ENCODE measurements at places on chromosomes 3 and 15.
A peak's percentile ranks its signal among the peaks of the same experiment; 100 is the strongest.

GRCh38 chr15:31328428-31328968 lies 1.9 kb downstream of the KLF13 start:
- no peak for DNase-seq

DNA sequence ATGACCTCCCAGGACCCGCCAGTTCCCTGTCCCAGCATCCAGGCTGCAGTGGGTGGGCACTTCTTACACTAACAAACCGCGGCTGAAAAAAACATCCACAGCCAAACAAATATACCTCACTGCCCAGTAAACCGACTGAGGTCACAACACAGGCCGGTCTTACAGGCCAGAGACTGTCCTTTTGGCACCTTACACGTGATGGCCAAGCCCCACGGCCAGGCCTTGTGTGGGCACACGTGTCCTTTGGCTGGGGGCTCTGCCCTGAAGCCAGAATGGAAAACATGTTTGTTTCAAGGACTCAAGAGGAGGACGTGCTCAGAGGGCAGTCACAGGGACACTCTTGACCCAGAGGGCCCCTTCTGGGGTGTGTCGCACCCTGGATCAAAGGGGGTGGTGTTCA lies 9.8 kb downstream of the SLC38A3 start:
- DNase-seq: no peak

- DNase-seq: no peak
Observed at GRCh38 chr3:188854772-188855149, 317.0 kb upstream of the TPRG1 start.

- no peak for DNase-seq
Observed at GRCh38 chr15:44882499-44882968, 74.0 kb upstream of the TERB2 start.

DNA sequence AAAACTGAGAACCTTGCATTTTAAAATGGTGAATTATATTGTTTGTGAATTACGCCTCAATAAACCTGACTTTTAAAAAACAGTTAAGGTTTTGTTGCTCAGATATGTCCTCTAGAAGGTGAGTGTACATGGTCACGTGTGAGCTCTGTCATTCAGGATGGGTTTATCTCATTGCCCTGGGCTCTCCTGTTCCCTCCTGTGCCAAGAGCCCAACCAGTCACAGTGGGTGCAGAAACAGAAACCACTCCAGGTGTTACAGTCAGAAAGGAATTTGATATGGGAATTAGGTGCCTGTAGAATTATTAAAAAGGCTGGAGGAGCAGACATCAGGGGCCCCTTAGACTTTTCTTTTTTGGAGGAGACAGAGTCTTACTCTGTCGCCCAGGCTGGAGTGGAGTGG lies 196.4 kb downstream of the STT3B start:
- DNase-seq: no peak

DNA sequence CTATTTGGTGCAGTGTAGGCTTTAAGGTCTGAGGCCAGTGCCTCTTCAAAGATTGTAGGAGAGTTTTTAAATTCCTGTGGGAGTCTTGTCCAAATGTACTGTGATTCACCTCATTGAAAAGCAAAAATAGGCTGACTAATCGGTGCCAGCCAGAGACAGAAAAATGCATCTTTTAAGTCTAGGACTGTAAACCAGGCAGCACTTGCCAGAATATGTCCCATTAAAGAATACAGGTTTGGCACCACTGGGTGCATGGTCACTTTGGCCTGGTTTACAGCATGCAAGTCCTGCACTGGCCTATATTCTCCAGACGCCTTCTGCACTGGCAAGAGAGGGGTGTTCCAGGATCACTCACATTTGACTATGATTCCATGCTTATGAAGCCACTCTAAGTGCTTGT lies 20.3 kb upstream of the NOX5 start:
- peak; percentile 29 for DNase-seq

DNA sequence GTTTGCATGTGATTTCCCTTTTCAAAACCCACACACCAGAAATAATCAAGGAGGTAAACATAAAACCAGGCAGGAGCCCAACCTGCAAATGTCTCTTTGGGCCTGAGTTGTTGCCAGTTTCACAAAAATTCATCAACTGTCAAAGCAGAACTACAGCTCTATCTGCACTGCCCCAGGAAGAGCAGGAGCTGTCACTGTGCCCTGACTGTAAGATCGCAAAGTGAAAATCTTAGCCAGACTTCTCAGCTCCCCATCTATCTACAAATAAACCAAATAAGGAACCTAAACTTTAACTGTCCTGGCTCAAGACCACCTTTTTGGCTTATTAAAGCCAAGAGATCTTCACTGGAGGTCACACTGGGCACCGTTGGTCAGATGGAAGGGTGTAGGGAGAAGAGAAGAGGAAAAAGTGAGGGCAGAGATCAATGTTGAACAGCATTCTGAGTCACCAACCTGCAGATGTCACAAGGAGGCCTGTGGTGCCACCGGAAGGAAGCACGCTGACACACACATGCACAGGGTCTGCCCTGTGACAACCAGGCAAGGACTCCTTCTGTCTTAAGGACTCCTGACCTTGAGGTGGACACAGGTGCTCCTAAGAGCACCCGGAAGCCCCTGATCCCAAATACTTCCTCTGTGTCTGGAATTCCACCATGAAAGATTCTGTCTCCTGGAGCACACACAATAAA lies 58.7 kb downstream of the RPN1 start:
- no peak for DNase-seq

GRCh38 chr3:43949594-43949993 lies 258.9 kb downstream of the ABHD5 start:
- DNase-seq: no peak

DNA sequence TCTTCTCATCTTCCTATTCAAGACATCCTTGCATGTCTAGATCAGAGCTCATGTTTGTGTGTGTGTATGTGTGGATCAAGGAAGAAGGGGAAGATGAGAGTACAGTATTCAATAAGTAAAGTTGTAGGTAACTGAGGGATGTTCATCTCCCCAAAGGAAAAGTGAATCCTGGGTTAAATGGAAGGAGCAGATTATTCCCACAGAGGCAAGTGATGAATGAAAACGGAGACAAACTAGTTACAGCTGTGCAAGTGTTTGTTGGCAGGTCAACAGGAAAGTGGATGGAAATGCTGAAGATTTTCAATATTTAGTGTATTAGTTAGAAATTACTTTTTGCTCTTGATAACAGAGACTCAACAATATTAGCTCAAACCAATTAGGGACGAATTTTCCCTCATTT lies 84.2 kb upstream of the PDZRN3 start:
- DNase-seq: no peak

DNA sequence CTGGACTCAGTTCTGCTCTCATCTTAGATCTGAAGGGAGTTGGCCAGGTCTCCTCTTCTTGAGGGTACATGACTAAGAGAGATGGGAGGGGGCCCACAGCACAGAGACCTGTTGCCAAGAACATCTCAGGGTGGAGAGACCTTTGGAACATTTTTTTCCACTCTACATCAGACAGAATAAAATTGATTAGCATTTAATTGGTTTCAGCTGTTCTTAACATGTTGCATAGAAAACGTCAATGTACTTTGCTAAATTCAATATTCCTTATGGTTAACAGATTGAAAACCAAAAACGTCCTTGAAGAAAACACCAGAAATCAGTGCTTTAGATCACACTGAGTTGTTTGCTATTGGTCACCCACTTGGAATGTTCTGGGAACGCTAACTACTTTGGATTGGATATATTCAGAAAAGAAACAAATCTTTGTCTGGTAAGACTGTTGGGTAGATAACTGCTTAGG lies 36.4 kb upstream of the FSTL1 start:
- DNase-seq: no peak

- DNase-seq: no peak
Observed at GRCh38 chr3:94065819-94066480, 3.1 kb downstream of the NSUN3 start.

DNA sequence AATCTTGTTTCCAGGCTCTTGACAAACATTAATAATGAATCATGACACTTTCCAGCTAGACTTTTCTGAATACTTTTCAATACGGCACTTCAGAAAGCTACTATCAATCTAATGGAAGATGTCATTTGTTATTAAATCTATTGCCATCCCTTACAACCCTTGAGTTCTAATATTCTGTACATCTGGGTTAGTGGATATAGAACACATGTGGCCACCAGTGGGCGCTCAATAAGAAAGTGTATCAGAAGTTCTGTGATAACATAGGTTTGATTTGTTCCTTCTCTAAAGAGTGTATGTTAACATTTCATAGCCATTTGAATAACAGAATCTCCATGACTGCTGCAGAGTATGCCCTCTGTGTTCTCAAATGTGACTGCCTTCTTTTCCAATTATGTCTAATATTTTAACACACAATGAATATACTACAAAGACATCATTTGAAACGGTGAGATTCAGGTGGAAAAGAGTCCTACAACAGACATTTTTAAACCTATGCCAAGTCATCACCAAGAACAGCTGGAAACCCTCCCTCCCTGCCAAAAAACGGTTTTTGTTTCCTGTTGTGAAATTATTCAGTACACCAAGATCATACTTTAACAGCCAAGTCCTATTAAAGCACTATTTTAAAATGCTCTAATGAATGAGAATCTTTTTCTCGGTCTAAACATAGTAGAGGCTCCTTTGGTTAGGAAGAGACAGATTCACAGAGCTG lies 22.2 kb downstream of the ALDH1A2 start:
- no peak for DNase-seq

DNA sequence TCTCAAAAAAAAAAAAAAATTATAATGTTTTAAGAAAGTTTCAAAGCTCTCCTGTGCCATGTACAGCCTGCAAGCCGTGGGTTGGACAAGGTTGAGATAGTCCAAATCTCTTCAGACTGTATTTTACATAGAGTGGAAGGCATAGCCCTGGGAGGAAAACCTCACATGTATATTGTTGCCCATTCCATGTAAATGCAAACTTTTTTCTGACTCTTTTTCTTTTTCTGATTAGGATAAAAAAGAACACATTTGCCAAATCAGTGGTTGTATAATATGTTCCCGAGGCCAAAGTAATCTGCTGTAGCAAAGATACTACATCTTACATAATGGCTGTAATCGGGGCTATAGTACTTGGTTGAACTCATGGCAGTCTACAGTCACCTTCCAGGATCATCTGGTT lies 35.7 kb upstream of the UBL7 start:
- no peak for DNase-seq

GRCh38 chr3:151278230-151278629 lies at the start of gene P2RY14:
P2RY14 (minus strand) TSS chr3:151278542; CDS start chr3:151214316, 64,226 bp downstream.
- no peak for DNase-seq

DNA sequence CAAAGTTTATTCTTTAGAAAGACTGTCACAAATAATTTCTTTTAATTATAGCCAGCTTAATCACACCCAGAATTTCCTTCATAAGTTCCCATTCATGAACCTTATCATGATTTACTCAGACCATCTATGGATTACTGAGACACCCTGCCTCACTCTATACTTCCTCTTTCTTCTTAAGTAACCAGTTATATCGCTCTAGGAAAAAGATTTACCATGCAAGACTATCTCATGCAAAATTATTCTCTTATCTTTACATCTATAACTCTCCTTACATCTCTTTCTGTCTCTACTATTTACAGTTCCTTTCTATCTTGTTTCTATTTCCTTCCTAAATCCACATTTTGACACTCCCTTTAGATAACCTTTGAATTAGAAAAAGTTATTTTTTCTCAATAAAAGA lies 316.8 kb downstream of the POLQ start:
- no peak for DNase-seq

GRCh38 chr3:52896613-52897012 lies 735 bp downstream of the STIMATE start:
- no peak for DNase-seq

DNA sequence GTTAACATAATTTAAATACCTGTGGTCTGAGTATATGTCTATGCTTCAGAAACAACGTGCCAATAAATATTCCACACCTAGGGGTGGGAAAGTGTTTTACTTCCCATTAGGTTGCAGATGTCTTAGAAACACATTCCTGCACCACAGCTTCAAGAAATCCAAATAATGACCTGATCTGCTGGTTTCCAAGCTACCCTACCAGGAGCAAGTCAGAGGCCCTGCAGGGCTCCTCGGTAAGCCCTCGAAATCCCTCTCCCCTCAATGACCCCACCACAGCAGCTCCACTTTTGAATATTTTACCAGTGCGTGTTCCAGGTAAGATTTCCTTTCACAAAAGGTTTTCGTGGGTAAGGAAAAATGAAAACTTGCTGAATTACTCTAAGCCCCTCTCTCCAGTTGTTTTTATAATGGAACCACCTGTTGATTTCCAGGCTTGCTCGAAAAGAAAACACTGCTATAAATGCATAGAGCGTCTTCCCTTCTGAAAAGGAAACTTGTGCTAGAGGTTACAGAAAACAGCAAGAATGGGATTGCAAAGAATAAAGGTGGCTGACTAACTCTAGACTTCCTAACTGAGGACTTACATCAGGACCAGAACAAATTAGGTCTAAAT lies 12.6 kb downstream of the IL12A start:
- DNase-seq: no peak

- peak; percentile 55 for DNase-seq
Observed at GRCh38 chr3:127002195-127003174, 19.6 kb downstream of the PLXNA1 start.

GRCh38 chr15:65087873-65088642 lies 11.5 kb downstream of the KBTBD13 start:
- no peak for DNase-seq

- no peak for DNase-seq
Observed at GRCh38 chr3:105532251-105532650, 165.5 kb downstream of the ALCAM start.

GRCh38 chr3:192091831-192092230 lies 630.9 kb downstream of the PYDC2 start:
- no peak for DNase-seq

- no peak for DNase-seq
Observed at GRCh38 chr3:106533788-106534160, 665.0 kb upstream of the CBLB start.

DNA sequence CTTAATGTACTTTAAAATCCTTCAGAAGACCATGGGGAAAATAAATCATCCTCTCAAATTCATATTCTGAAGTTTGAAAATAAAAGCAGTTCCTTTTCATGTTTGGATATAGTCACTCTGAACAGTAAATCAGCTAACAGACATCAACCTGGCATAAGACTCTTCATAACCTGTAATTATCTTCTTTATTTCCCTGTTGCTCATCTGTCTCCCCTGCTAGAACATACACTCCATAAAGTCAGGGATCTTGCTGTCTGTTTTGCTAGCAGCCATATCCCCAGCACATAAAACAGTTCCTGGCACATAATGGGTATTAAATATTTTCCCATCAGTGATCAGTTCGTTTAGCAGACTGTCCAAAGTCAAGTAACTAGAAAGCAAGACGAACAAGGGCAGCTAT lies 11.2 kb downstream of the VGLL4 start:
- DNase-seq: no peak

DNA sequence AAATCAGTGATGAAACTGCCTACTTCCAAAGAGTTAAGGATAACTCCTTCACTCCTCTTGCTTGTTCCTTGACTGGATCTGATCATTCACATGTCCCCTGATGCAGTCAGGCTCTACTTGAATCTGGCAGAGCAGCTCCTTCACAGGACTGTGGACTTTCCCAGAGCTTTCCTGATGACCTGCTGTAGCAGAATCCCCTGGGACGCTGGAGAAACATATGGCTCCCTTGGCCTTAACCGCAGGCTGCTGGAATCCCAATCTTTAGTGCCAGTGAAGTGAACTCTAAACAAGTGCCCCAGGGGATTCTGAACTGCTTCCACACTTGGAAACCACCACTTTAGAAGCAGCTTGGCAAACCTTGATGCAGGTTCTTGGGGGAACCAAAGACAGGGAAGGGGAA lies 217.8 kb downstream of the CHST2 start:
- no peak for DNase-seq

All from AG04449 (cell line).